Stimulated activated CD8-positive, alpha-beta memory T cell treated with anti-CD3 and anti-CD28 coated beads, Interleukin-4, amount 100 ng/mL, for 24 hours (primary cell): ENCODE measurements at places on chromosomes 7 and 10.

DNA sequence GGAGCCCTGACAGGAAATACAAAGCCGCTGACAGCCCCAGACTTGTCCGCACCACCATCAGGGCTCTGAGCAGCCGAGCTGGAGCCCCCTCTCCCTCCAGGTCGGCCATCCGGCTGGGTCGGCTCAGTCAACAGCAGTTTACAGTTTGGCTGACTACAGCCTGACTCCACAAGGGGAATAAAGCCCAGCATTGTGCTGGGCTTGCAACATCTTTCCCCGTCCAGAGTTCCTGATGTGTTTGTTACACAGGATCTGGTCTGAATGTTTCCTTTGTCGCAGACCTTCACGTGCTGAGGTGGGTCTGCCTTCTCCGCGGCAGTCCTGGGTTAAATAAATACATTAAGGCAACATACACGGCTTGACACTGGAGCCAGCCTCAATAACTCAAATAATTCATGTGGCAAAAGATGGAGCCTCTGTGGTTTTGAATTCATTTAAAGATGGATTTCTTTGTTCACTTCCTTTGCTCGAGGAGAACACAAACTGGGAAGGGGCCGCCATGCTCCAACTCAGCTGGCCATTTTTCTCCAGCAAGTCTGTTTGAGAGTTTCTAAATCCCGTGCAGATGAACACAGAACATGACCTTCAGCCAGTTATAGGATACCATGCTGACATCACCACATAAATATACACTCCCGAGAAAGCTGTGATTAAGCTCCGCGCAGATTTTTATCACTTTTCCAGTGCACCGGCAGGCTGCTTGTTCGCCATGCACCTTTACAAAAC lies 192.1 kb downstream of the WDR11 start:
- no peak for DNase-seq

GRCh38 chr7:124031919-124032318 lies 948 bp downstream of the TMEM229A start:
- DNase-seq: no peak

- no peak for DNase-seq
These were observed 425.2 kb upstream of the CNTNAP2 start for GRCh38 chr7:145691377-145691914.

GRCh38 chr7:51187941-51188340 lies 128.7 kb downstream of the COBL start:
- no peak for DNase-seq

GRCh38 chr10:11403116-11403515 lies 208.3 kb downstream of the USP6NL start:
- peak; percentile 26 for DNase-seq

DNA sequence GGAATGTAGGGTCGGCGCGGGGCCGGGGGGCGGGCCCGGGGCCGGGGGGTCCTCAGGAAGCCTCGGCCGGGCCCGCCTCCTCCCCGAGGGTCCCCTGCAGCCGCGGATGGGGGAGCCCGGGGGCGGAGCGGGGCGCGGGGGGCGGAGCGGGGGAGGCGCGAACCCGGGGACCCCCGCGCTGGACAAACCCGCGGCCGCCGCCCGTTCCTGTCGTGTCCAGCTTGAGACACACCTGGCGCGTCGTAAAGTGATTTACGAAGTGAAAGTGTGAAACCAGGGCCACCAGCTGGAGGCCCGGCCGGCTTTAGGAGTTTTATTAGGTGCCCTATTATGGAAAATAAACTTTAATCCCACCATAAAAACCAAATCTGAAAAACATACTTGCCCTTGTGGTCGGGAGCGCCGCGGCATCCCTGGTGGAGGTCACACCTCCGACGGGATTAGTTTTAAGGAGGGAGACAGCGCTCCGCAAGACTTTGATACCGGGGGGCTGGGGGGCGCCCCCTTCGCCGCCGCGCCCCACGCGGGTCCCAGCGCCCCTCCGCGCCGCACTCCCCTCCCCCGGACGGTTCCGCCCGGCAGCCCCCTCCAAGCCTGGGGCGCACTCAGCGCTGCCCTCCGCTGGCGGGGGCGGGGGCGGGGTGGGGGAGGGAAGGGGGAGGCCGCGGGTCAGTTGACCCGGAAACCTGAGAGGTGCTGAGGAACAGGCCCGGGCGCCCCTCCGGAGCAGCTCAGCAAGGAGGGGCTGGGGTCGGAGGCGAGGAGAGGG lies 10.3 kb downstream of the MNX1 start:
- no peak for DNase-seq

DNA sequence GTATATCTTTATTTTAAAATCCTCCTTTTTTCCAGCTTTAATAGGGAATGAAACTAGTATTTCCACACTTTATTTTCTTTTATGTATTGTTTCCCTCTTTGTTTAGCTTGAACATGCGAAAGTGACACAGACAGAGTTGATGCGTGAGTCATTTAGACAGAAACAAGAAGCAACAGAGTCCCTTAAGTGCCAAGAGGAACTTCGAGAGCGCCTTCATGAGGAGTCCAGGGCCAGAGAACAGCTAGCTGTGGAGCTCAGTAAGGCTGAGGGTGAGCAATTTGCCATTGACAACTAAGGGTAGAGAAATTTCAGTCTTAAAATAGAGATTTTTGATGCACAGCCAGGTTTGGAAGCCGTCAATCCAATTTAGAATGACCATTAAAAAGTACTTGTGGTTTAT lies 73.1 kb downstream of the CYP51A1 start:
- no peak for DNase-seq

DNA sequence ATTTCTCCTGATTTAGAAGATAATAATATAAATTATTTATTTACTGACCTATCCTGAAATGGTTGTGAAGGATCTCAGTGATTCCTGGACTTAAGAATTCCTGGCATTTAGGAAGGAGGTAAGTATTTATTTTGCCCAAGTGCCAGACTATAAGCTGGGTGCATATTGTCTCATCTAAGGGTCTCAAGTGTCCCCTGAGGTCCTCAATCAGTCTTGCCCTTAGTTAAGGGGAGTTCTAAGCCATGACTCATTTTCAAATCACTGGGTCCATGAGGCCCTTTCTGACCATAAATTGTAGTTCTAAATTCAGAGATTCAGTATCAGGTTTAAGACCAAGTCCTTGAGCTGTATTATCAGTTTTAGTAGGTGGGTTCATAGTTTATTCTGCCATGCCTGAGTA lies 251.6 kb upstream of the MEOX2 start:
- no peak for DNase-seq

DNA sequence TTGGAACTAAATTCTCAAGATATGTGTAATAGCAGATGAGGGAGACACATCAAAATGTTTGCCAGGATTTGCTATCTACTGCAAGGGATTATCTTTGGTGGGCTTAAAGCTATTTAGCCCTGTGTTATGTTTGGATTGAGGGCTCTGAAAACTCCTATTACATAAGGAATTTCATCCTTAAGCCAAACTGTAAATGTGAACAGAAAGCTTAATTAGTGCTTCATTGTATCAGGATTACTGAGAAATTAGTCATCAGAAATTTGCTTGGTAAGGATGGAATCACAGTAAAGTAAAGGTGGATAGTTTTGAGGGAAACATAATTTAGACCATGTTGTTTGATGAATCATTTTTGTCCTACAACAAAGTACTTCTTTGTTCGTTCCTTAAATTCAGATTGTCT lies 8.3 kb downstream of the ANKRD7 start:
- no peak for DNase-seq

- no peak for DNase-seq
These were observed 1222.6 kb upstream of the LRRN3 start for GRCh38 chr7:109868215-109868860.

DNA sequence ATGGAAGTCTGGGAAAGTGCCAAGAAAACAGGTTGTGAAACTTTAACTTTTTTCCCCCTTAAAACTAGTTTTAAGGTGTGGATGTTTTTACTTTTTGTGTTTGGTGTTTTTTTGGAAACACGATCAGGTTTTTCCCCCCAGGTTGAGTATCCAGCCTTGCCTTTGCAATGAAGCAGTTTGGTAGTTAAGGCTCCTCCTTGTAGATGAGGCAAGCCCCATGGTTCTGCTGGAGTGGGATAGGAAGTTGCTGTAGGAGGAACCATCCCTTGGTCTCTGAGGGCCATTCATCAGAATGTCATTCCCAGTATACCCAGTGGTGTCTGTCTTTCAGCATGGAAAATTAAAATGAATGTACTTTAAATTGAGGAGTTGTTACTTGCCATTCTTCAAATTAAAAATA lies 2.7 kb downstream of the CUL1 start:
- no peak for DNase-seq

DNA sequence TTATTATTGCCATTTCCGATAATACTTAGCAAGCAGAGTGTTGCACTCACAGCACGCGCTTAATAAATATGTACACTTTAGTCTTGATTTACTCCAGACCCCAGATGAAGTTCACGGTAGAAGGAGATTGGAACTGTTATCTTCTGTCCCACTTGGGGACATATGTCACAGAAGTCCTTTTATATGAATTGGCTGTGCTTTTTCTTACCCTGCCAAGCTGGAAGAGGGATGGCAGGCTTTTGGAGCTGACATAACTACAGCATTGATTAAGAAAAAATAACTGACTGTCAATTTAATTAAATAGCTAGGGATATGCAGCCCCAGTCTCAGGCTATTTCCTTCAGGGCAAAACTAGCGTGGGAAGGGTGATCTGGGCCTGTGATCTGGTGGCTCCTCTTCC lies 182.2 kb downstream of the SH2D4B start:
- no peak for DNase-seq

DNA sequence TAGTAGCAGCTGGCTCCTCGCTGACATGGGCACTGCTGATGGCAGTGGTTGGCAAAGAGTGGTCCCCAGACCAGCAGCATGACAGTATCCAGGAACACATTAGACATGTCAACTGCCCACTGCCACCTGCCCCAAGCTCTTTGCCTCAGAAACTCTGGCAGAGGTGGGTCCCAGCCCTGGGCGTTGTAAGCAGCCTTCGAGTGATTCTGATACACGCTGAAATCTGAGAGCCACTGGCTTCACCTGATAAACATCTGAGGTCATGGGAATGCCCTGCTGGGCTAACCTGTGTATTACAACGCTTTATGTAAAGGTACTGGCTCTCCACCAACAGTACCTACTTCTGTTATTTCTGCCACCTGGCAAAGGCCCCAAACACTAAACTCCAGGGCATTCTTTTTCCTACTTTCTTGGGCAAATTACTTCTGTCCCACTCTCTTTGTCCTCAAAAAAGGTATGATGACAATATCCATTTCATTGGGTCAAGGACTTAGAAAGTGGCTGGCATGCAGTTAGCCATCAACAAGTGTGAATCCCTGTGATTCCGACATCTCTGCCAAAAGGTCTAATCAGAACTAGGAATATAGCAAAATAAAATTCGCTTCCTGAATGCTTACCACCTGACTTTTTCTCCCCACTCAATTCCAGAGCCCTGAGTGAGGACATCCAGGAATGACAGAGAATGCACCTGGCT lies 9.2 kb downstream of the SGMS1 start:
- DNase-seq: no peak

DNA sequence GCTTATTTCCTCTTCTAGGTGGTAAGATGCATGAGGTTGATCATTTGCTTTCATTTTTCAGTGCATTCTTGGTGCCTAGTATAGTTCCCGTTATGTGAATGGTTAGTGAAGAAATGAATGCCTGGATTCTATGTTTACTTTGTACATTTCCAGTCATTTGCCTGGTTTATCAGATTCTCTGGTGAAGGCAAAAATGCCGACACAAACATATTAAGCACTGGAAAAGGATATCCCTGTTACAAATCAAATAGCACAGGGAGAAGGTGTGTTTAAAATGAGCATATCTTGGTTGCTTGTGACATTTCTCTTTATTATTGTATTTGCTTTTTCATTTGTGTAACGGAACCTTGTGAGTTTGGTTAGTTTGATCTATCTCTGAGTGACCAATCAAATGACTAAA lies 211.3 kb downstream of the MBL2 start:
- DNase-seq: no peak

GRCh38 chr7:3057066-3057420 lies 13.4 kb upstream of the CARD11 start:
- DNase-seq: no peak

- DNase-seq: no peak
These were observed 44.0 kb downstream of the LDB3 start for GRCh38 chr10:86712317-86712707.

DNA sequence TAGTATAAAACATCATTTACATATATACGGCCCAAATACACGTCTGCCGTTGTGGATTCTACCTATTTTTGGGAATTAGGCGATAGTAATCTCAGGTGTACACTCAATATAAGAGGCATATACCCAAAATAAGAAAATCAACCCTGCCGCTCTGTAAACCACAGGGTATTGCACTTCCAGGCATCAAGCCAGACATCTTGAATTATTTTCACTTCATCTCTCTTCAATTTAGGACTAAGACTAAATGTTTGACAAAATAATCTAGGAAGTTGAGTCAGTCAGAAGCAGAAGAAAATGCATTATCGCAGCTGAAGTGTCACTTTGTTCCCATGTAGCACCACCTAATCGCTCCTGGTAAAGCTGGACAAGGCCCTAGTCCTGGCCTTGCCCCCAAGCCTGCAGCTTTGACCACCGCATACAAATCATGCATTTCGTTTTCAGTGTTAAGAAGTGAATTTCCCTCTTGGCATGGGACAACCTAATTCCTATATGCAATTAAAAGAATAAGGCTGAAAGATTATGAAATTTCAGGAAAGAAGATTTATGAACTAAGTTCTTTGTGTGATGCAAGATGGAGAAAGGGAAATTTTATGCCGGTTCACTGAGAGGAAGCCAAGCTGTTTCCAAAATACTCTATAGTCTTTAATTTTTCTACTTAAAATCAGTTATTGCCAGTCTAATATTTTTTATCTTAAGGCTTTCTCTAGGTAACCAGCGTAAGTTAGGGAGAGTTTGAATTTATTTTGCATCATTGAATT lies 26.0 kb downstream of the CABCOCO1 start:
- no peak for DNase-seq

GRCh38 chr10:72303424-72304128 lies 29.9 kb downstream of the DDIT4 start:
- DNase-seq: no peak

DNA sequence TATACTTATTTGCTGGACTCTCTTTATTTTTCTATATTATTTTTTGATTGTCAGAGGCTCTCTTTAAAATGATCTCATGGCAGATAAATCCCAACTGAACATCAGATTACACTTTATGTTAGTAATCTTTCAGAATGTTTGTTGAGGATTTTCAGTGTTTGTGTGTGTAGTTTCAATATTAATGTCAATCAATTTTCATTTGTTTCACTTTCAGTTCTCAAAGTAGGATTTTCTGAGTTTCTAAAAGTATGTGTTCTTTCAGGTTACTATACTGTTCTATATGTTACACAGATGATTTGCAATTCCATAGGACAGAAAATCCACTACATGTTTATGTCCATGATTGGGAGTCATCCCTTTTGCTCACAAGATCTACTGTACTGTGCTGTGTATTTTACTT lies 311.9 kb upstream of the POT1 start:
- no peak for DNase-seq

DNA sequence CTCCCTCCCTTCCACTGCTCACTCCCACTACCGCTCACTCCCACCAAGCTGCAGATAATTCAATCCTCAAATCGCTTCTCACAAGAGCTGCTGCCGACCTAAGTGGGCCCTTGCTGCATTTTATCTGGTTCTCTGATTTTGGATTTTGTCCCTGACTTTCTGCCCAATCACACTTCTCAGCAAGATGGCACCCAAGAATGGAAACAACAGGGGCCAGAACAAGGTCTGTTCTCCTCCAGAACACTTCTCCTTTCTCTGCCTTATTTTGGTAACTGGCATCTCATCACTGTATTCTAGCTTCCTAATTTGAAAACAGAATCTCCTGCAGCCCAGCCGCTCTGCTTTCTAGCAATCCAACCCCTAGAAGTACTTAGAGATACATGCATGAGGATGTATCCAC lies 172.8 kb downstream of the GRID1 start:
- no peak for DNase-seq
